ENCODE measurements at places on chromosomes 6 and 20. TPM values are rescaled to one million over a fixed set of nuclear protein-coding genes. Genes with fewer than 3 reads are reported as not detected.
A peak's percentile ranks its signal among the peaks of the same experiment; 100 is the strongest.

The MYLK2 gene
- total RNA-seq, result 0.98 TPM

DNA sequence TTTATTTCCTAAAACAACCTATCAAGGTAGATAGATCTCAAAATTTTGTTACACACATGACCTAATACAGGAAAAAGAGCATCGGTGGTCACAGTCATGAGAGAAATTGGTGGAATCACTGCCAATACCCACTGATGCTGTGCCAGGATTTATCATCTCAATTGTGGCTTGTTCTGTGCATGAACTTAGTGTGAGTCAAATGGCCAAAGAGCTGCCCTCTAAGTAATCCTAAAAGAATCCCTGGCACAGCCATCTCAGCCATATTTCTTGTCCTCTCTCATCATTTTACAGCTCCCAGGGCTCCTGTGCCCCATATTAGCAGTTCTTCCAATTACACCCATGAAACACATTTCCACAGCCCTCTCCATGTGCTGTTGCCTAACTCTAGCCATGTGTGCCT, 6.1 kb downstream of the GSTA5 start:
- DNase-seq, result no peak

The BFSP1 gene
- 0.14 TPM for total RNA-seq

DNA sequence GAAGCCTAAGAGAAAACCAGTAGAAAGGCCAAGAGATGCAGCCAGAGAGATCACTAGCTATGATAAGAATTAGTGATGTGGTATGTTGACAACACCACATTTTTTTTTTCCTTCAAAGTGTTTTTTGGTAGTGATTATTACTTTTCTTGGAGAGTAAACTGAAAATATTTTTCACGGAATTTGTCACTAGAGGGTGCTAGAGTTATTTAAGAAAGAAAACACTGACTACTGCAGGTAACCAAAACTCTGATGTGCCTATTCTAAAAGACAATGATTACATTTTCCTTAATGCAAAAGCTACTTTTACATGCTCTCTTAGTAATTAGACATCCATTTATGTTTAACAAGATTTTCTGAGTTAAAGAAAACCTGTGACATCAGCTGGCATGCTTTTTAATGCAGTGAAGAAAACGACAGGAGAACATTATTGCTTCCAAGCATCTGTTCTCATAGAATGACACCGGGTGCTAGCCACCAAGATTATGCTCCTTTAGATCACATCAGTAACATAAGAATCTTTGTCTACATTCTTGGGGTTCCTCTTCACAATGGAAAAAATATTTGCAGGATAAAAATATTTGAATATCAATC, 28.8 kb downstream of the RWDD2A start:
- DNase-seq, result no peak

GRCh38 chr6:38133932-38134703, 314.6 kb downstream of the ZFAND3 start:
- DNase-seq, result no peak

- peak; percentile 66 for DNase-seq
These were observed 71.9 kb downstream of the FAM120B start for GRCh38 chr6:170378502-170378901.

- DNase-seq, result no peak
These were observed 3.7 kb upstream of the OLIG3 start for GRCh38 chr6:137497721-137498463.

DNA sequence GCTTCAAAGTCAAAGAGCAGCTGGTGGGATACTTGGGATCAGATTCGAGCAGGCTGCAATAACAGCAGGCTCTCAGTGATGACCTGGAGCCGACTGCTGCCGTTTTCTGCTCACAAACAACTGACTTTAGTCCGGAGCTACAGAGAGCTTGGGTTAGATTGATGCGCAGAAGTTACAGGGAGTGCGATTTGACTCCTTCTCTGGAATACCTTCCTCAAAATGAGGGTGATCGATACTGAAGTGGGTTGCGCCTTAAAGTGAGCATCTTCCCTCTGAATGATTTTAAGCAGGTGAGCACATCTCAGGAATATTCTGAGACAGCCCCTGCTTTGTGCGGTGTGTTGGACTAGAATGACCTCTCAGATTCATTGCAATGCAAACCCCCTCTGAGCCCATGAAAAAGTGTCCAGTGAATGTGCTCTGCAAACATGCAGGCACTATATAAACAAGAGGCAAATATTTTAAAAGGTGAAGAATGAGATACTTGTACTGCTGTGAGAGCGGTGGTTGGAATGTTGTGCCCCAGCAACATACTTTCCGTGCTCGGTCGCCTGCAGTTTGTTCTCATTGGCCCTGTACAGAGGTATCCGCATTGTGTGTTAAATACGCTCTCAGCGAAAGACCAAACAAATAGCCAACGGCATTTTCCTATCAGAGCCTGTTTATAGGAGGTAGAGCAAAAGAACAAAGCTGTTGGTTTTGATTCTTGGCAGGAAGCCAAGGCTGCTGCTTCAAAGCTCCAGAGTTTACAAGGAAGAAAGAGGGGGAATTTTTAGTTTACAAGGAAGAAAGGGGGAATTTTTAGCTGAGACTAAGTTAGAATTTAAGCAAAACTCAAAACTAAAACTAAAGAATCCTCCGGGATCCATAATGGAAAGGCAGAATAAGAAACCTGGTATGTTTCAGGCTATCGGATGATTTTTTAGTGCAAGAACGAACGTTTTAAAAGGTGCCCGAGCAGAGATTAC, 67.7 kb downstream of the PHACTR2 start:
- no peak for DNase-seq

DNA sequence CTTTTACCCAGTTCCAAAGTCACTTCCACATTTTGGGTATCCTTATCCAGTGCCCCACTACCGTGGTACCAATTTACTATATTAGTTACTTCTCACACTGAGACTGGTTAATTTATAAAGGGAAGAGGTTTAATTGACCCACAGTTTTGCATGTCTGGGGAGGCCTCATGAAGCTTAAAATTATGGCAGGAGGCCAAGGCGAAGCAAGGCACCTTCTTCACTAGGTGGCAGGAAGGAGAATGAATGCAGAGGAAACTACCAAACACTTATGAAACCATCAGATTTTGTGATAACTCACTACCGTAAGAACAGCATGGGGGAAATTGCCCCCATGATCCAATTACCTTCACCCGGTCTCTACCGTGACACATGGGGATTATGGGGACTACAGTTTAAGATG, 106.7 kb upstream of the SAMD5 start:
- no peak for DNase-seq

The JPH2 gene
- total RNA-seq, result 1.0 TPM

GRCh38 chr6:145151624-145152023, 583.7 kb downstream of the EPM2A start:
- no peak for DNase-seq

GRCh38 chr6:138651491-138651890, 122.1 kb upstream of the CCDC28A start:
- no peak for DNase-seq

DNA sequence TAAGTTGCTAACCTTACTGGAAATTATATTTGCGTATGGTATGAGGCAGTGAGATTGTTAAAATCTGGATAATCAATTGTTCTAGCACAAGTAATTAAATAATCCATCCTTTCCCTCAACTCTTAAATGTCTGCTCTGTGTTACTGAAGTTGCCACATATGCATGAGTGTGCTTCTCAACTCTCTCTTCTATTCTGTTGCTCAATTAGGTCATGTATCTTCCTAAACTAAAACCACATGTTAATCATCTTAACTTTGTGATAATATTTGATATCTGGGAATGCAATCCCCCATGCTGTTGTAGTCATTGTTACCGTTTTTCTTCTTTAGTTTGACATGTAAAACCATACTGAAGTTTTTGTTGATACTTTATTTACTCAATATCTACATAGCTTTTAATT, 63.5 kb upstream of the STMND1 start:
- no peak for DNase-seq

The DAAM2 gene
- not detected for total RNA-seq

The TENT5A gene
- 8.6 TPM for total RNA-seq

DNA sequence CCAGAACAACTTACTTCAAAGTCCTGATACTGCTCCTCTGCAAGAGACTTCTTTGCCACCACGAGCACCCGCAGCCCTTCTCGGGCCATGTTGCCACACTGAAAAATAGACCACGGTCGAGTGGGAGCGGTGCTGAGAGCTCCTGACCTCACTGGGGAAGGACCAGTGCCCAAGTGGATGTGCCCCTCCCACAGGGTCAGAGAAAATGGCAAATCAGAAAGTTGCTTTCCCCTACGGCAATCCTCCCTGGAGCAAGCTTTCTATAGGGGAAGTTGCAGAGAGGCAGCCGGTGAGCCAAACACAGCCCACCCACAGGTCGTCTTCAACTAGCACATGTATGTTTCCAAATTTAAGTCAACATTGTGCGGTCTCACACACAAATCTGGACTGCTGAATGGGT, 85.1 kb upstream of the NFATC2 start:
- no peak for DNase-seq

Data from natural killer cell treated with Interleukin-12 subunit alpha and Interleukin-12 subunit beta and Interleukin-15 and Interleukin-18, amount 100 ng/mL, for 72 hours (primary cell).